ENCODE measurements at places on chromosomes 4 and X.

- no peak for DNase-seq
These were observed 208.9 kb upstream of the ARHGEF9 start for GRCh38 chrX:63993936-63994335.

GRCh38 chr4:125316791-125317524, 2.2 kb downstream of the FAT4 start:
- DNase-seq, result no peak

DNA sequence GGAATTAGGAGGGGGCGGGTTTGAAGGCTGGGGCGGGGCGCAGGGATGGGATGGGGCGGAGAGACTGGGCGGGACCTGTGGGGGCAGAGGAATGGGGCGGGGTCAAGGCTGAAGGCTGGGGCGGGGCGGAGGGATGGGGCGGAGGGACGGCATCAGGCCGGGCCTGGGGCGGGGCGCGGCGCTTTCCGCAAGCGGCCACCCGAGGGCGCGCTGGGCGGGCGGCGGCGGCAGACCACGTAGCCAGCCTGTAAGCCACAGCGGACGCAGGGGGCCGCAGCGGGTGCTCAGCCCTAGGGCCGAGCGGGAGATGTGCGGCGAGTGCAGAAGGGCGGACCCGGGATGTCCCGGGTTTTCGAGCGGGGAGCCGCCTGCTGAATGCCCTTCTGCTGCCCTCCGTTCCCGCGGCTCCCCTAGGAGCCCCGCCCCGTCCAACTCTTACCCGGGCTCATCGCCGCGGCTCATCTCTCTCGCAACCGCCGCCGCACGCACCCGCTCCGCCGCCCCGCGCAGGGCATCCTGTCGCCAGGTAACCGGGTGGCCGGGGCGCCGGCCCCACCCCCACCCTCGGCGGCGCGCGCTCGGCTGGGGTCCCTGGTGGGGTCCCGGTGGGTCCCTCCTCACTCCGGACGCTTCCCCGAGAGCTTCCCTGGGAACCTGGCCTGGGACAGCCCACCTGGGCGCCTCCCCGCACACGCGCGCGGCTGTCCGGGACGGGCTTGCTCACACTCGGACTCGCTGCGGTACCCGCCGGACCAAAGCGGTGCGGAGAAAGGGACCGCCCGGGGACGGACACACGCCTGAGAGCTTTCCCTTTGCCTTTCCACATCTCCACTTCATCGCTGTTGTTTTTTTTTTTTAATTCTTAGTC, at the start of gene CCDC110:
Gene CCDC110, minus strand, starts transcription at position 499 of the 868 bp plus-strand sequence. Its CDS starts 50 bp downstream, at position 449.
- DNase-seq, result peak; percentile 78

GRCh38 chrX:9866633-9867032, 80.4 kb downstream of the SHROOM2 start:
- no peak for DNase-seq

DNA sequence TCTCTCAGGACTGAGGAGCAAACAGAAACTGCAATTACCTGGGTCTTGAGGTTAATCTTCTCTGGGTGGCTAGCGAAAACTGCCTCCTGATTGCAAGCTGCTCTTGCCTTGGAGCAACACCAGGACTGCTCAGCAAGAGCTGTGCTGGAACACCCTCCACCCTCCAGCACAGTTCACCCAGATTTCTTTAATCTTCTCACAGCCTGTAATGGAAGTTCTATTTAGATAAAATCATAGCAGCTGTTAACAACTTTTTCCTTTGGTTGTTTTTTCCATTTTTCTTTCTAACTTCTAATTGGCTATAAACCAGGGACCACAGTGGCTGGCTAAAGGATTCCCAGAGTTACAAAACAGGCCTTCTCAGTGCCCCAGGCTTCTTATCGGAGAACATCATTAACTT, 36.3 kb downstream of the OPHN1 start:
- no peak for DNase-seq

DNA sequence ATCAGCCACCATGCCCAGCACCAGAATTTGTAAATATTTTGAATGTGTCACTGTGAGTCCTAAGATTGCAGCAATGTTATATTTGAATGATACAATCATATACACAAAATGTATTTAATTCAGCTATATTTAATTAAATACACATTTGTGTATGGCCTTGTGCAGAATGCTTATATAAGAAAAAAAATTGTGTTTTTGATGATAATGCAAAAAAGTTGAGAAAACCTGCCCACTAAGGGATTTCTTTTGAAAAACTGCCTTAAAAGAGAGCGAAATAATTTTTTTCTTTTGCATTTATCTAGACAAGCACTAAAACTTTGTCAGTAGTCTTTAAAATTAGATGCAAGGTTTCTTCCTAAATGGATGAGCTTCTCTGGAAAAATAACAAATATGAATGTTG, 68.1 kb upstream of the OTUD4 start:
- DNase-seq, result no peak

DNA sequence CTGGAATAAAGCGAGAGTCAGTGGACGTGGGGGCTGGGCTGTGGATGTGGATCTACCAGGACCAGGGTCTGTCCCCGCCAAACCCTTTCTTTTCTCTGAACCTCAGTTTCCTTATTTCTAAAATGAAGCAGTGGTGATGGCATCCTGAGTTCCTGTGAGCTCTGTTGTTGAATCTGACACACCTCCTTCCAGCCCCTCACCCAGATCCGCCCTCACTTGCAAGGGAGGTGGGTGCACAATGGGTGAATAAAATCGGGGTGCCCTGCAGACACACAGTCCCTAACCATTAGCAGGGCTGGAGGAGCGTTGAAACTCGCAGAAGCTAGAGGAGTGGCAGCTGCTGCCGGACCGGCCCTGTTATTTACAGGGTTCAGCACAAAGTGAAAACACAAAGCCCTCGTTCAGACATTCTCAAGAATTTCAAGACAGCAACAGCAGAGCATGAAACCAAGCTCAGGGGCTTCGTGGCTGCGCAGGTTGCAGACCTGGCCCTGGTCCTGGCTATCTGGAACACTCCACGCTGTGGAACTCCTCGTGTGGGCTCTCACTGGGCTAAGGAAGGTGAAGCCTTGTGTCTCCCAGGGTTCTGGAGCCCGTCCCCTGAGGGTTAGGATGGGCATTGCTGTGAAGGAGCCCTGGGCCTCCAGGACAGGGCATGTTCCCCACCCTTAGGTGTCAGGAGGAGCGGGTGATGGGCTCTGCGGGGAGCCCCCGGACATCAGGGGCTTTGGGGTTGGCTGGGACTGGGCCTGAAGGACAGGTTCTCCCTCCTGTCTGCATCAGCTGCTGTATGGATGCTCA, 42.9 kb downstream of the PSAPL1 start:
- no peak for DNase-seq

DNA sequence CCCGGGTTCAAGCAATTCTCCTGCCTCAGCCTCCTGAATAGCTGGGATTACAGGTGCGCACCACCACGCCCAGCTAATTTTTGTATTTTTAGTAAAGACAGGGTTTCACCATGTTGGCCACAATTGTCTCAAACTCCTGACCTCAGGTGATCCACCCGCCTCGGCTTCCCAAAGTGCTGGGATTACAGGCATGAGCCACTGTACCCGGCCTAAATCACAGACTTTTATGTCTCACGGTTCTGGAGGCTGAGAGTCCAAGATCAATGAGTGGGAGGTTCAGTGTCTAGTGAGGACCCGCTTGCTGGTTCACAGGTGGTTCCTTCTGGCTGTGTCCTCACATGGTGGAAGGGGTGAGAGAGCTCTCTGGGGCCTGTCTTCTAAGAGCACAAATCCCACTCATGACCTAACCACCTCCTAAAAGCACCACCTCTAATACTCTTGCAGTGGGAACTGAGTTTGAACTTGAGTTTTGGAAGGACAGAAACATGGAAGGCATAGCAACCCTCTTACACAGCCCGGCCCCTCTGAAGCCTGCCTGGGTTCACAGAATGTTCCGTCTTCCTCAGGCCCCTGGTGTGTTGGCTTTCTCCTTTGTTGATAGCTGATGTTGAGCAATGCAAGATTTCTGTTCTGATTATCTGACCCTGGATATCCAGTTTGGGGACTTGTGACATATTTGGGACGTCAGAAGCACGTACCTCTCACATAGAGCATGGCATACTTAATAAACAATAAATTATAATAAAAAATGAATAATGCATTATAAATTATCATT, 1.9 kb upstream of the AKAP17A start:
- no peak for DNase-seq

DNA sequence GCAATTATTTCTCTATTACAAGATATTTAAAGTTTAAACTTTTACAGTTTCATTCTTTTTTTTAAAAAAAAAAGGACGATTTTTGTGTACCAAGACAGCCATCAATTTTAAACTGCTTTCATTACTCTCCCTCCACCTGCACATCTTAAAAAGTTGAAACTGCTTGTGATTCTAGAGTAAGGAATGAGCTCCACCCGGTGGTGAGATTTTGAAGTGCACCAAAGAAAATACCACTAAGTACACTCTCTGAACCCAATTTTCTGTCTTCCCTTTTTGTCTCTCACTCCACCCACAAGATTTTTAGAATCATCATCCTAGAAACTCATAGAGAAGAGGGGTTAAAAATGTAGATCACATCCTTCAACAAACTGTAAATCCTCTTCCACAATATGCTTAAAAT, 91.3 kb upstream of the WDR44 start:
- no peak for DNase-seq

- DNase-seq, result no peak
These were observed 293.5 kb upstream of the FAT1 start for GRCh38 chr4:187017147-187017546.

DNA sequence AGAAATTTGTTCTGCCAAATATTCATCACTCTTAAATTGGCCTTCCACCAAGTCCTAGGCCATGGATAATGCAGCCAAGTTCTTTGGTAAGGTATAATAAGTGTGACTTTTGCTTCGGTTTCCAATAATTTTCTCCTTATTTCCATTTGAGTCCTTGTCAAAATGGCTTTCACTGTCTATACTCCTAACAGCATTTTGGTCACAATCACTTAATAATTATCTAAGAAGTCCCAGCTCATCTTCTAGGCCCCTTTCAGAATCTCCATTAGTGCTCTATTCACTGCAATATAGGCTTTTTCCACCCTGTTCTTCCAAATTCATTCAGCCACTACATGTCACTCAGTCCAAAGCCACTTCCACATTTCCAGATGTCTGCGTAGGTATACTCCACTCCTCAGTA, 51.0 kb upstream of the SPIN4 start:
- no peak for DNase-seq

- DNase-seq, result no peak
These were observed 17.5 kb downstream of the CCDC160 start for GRCh38 chrX:134254511-134254910.

DNA sequence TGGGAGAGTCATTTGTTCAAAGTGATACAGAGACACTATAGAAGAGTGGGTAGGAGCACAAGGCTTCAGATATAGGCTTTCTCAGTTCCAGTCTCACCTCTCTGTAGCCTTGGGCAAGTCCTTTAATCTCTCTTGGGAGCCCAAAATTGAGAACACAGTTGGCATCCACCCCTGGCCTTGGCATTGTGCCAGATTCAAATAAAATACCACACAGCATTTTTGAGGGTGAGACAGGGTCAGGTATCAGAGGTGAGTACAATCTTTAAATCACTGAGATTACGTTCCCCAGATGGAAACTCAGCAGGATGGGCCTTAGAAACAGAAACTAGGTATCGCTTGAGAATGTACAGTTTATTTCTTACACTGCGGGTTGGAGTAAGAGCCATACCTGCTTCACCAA, 25.2 kb upstream of the SMIM10L2A start:
- no peak for DNase-seq

DNA sequence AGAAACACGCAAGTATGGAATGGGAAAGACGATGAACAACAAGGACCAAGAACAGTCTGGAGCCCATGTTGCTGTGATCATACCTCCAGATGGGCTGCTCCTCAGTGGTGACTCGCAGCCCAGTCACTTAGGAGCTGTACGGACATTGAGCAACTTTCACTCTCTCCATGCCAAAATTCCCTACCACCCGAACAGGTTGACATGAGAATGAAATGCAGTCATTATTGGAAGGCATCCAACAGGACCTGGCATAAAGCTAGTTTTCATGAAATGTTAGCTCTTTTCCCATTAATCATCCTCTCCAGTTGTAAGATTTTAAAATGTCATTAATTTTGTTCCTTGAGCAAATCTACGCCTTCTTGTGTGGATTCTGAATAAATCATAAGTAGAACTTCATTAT, 82.7 kb upstream of the GPM6B start:
- peak; percentile 58 for DNase-seq

- no peak for DNase-seq
These were observed 171.0 kb upstream of the PPP1R2C start for GRCh38 chrX:42948723-42949657.

DNA sequence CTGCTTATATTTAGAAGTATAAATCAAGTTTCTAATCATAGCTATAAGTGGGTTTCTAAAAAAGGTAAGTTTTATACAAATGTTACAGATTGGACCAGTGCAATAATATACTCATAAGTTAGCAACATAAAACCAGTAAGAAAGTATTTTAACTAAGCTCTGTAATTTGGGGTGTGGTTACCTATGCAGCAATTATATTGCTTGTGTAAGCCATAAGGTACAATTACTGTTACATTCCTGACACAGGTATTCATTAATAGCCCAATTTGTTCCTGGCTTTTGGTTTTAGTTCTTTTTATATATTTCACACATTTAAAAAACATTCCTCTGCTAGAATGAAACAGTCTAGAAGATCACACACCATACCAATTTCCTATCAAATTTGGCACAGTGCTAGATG, 115.1 kb downstream of the FRYL start:
- DNase-seq, result no peak

GRCh38 chrX:150704030-150704613, 10.9 kb downstream of the MTMR1 start:
- peak; percentile 36 for DNase-seq

- no peak for DNase-seq
These were observed 238.3 kb upstream of the TLL1 start for GRCh38 chr4:165634766-165635165.

GRCh38 chr4:57401586-57401985, 291.4 kb upstream of the IGFBP7 start:
- DNase-seq, result no peak

DNA sequence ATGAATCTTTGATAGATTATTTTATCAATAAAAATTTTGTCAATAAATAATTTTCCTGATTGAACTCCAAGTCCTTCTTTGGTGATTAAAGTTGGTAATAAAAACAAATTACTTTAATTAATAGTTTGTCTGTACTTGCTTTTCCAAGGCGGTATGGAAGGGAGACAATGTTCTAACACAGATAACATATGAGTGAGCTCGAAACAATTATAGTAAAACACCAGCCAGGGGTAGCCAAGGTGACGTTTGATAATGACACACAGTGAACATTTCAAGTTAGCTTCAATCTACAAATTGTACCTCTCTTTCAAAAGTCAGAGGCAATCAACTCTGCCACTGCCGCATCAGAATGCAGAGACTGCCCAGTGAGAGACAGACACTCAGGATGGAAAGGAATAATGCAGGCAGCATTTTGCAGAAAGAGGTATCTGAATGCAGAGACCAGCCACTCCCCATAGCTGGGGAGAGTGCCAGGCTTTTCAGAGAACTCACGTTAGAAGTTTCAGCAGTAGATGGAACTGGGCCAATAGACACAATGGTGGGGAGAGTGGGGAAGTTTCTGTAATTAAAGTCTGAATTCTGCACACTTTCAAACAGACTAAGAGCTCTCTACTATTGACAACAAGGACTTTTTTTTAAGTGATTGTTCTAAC, 18.1 kb upstream of the ATOH1 start:
- DNase-seq, result no peak

All from non-pigmented ciliary epithelial cell (primary cell).